ENCODE measurements at places on chromosomes 2 and 18. TPM values are rescaled to one million over a fixed set of nuclear protein-coding genes. Genes with fewer than 3 reads are reported as not detected.

DNA sequence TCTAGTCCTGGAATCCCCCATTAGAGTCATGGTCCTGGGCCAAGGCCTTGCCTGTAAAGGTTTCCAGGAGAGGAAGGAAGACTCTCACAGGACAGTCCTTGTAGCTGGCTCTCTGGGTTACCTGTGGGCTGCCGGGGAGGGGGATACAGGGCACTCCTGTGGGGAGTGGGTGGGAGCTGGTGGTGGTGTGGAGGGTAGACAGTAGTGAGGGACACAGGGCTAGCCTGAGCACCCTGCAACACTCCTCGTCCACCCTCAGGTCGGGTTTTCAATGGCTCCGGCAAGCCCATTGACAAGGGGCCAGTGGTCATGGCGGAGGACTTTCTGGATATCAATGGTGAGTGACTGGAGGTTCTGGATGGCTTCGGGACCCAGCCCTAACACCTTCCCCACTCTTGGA lies 19.7 kb upstream of the ANKRD53 start:
- peaks cover 33% of the 10 kb centered on the region for H3K27me3 ChIP-seq
- no peak overlapping the region for H3K4me3 ChIP-seq
- H3K36me3 ChIP-seq: no peaks in the 10 kb centered on the region
- peak; percentile 39 for DNase-seq

- no peak overlapping the region for H3K27ac ChIP-seq
- H3K36me3 ChIP-seq: peaks cover 10% of the 10 kb centered on the region
- no peaks in the 10 kb centered on the region for H3K27me3 ChIP-seq
- H3K4me1 ChIP-seq: peaks cover 30% of the 10 kb centered on the region
- DNase-seq: no peak
- no peak overlapping the region for H3K4me3 ChIP-seq
Measured at GRCh38 chr2:171412571-171413175, 21.1 kb downstream of the METTL8 start.

- H3K36me3 ChIP-seq: no peaks in the 10 kb centered on the region
- H3K4me3 ChIP-seq: no peak overlapping the region
- H3K27ac ChIP-seq: no peak overlapping the region
- H3K4me1 ChIP-seq: peaks cover 9% of the 10 kb centered on the region
Measured at GRCh38 chr2:44110444-44110843, 58.2 kb upstream of the PPM1B start.

The KHK gene
- total RNA-seq: 8.0 TPM

- H3K27ac ChIP-seq: no peak overlapping the region
- no peak for DNase-seq
- H3K27me3 ChIP-seq: no peaks in the 10 kb centered on the region
- H3K4me1 ChIP-seq: no peaks in the 10 kb centered on the region
Measured at GRCh38 chr2:126449677-126450076, 206.3 kb upstream of the GYPC start.
